Vagina (tissue), 2 donors: ENCODE measurements at places on chromosomes 3 and 15. TPM values are rescaled to one million over a fixed set of nuclear protein-coding genes. Genes with fewer than 3 reads are reported as not detected.

- no peak overlapping the region for H3K4me3 ChIP-seq
- no peaks in the 10 kb centered on the region for H3K36me3 ChIP-seq
- no peak for DNase-seq
- H3K27ac ChIP-seq, result no peak overlapping the region
- no peaks in the 10 kb centered on the region for H3K27me3 ChIP-seq
Observed at GRCh38 chr15:58604455-58604923, 145.0 kb downstream of the ADAM10 start.

The SACM1L gene
- 32.7 TPM for total RNA-seq

- H3K36me3 ChIP-seq, result no peaks in the 10 kb centered on the region
- no peak for DNase-seq
- H3K27me3 ChIP-seq, result no peaks in the 10 kb centered on the region
- no peak overlapping the region for H3K4me3 ChIP-seq
Observed at GRCh38 chr3:126319701-126320295, 37.4 kb downstream of the KLF15 start.

GRCh38 chr3:71584394-71585011 is 975 bp upstream of the FOXP1 start:
- DNase-seq, result no peak
- H3K4me3 ChIP-seq, result peak overlapping the region; percentile 78
- no peaks in the 10 kb centered on the region for H3K36me3 ChIP-seq
- no peaks in the 10 kb centered on the region for H3K27me3 ChIP-seq

GRCh38 chr3:29226706-29227105 is 54.2 kb upstream of the RBMS3 start:
- H3K4me3 ChIP-seq, result no peak overlapping the region
- no peak overlapping the region for H3K27ac ChIP-seq
- peaks cover 7% of the 10 kb centered on the region for H3K4me1 ChIP-seq
- H3K27me3 ChIP-seq, result no peaks in the 10 kb centered on the region
